ENCODE measurements at places on chromosomes 1 and 21.
A peak's percentile ranks its signal among the peaks of the same experiment; 100 is the strongest.

DNA sequence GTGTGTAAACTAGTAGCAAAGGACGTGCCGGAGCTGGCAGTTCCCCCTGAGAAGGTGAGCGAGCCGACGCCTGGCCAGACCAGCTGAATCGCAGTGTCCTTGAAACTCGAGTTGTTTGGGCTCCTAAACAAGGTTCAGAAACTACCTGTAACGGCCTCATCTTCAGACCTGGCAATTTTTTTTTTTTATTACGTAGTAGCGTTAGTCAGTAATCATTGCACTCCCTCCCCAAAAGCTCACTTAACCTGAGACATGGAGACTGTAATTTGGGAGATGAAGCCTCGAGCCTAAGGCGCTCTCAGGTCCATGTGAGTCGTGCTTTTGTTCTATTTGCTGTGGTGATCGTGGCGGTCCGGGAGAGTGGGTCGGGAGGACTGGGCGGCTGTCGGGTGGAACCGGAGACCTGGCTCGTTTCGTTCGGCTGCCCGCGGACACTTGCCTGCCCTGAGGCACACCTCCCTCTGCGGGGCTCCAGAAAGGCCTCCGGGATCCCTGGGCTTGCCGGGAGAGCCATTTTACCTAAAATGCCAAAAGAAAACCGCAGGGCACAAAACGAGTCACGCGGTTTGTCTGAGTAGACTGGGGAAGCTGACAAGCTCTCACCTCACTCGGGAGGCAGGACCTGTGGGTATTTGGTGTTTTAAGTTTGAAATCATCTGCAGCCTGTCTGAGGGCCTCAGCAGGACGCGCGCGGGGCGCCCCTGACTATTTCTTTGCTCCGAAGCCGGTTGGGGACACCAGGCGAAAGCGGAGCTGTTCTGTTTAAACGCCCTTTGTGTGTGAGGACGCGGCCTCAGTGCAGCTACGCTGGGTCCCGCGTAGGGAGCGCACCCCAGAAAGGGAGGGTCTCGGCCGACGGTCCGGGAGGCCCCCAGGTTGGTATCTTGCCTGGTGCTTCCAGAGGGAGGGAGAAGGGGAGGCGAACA lies 722 bp downstream of the LHX8 start:
- no peak for DNase-seq

GRCh38 chr1:74641161-74641560 lies 32.4 kb downstream of the ERICH3 start:
- DNase-seq, result no peak

GRCh38 chr1:63327417-63328054 lies 5.2 kb downstream of the FOXD3 start:
- peak; percentile 11 for DNase-seq

- no peak for DNase-seq
Observed at GRCh38 chr1:169906938-169907337, 13.2 kb upstream of the SCYL3 start.

DNA sequence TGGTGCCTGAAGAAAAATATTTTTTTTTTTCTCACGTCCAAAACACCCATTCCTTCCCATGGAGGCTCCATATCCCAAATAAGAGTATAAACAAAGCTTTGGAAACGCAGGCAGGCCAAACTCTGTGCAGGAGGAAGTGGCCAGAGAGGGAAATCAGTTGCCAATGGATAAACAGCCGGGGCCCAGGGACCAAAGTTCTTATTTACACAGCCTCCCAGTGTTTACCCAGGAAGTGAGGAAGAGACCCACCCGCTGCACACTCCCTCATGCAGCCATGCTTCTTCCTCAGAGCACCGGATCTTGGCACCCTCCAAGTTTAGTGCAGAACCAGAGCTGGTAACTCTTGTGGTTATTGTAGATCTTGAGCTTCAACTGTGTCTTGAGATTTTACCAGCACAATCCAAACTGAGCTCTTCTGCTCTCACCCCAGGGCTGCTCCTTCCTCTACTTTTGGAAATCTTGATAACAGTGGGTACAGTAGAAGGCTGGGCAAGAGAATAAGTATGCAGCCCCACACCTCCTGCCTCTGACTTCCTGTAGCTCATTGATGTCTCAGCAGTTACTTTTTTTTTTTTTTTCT lies 14.2 kb downstream of the MARCKSL1 start:
- no peak for DNase-seq

GRCh38 chr1:19197845-19198244 lies 12.2 kb downstream of the UBR4 start:
- DNase-seq, result no peak

GRCh38 chr1:95233319-95233736 lies 682 bp upstream of the RWDD3 start:
- peak; percentile 35 for DNase-seq

DNA sequence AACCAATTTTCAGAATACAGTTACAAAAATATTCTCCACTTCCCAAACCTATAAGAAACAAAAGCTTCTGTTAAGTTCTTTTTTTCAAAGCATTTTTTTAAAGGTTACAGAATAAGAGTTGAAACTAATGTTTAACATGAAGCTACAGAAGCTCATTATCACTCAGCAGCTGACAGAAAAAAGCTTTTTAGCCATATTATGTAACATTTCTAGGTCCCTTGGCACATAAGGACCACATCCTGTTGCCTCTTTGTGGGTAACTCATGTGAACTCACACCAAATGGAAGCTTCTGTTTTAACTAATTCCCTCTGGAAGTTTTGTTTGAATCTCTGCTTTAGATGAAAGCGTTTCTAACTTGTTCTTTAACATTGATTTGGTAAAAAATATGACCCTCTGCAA lies 242.5 kb upstream of the TMPRSS15 start:
- DNase-seq, result no peak

- DNase-seq, result no peak
Observed at GRCh38 chr1:159084152-159084551, 7.6 kb upstream of the AIM2 start.

- DNase-seq, result peak; percentile 87
Observed at GRCh38 chr1:222817529-222817928, 2.7 kb downstream of the DISP1 start.

GRCh38 chr1:42128499-42128898 lies 24.7 kb upstream of the GUCA2B start:
- DNase-seq, result no peak

- no peak for DNase-seq
Observed at GRCh38 chr1:223198628-223198965, 55.5 kb upstream of the TLR5 start.

DNA sequence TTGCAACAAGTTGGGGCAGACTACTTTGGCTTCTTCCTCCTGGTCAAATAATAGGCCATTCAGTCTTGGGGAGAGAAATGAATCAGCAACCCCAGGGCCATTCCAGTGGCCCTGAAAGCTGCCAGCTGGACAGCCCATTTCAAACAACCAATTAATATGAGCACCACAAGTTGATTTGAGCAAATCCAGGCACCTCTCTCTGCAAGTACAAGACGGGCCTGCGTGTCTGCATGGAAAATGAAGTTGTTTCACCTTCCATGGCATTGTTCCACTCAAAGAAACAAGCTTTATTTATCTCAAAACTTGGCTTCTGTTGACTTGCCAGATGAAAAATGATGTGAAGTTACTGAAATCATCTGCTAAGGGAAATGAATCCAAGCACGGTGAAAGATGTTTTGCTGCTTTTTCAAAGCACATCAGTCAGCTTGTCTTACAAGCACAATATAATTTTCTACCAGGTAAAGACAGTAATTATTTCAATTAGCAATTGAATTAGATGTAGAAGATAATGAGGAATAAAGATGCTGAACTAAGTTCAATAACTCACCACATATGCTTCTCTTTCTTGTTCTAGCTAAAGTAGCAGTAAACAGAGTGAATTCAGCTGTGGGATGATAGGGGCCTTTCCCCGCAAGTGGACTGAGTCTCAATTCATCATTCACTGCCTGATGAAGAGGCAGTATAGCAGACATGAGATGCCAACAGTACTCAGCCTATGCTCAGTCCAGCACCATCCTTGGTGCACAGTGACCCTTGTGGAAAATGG lies 95.2 kb upstream of the SSX2IP start:
- DNase-seq, result no peak

GRCh38 chr1:198846556-198846955 lies 207.7 kb downstream of the PTPRC start:
- DNase-seq, result no peak

DNA sequence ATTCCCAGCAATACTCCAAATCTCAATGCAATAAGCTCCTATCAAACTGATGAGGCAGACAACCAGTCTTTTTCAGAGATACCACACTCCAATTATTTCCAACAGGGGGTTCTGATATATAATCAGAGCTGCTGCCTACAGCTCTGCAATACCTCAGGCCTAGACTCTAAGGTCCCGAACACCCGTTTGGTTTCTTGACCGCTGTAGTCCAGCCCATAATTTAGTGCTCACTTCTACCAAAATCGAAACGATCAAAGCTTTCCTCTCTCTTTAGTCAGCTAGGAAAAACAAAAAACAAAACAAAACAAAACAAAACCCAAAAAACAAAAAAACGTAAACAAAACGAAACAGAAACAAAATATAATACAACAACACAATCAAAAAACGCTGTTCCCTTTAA lies 453.0 kb downstream of the NEGR1 start:
- no peak for DNase-seq

DNA sequence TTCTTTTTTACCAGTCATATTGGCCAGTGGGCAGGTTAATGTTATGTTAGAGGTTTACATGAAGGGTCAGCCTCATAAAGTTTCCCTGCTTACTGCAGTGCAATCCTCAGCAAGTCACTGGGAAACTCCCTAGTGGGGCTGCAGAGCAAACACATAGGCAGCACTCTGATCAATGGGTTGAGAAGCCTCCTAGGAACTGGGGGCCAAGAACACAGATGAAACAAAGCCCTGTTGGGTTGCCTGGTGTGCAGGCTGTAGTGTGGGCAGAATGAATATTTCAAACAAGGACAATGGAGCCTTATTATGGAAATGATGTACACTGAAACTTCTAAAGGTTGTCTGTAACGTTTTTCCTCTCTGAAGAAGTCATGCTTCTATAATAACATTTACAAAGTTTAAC lies 431.6 kb upstream of the PTBP2 start:
- no peak for DNase-seq

GRCh38 chr21:34999397-34999941 lies 49.6 kb downstream of the RUNX1 start:
- no peak for DNase-seq

GRCh38 chr1:23555986-23556634 lies 3.2 kb downstream of the ID3 start:
- no peak for DNase-seq

DNA sequence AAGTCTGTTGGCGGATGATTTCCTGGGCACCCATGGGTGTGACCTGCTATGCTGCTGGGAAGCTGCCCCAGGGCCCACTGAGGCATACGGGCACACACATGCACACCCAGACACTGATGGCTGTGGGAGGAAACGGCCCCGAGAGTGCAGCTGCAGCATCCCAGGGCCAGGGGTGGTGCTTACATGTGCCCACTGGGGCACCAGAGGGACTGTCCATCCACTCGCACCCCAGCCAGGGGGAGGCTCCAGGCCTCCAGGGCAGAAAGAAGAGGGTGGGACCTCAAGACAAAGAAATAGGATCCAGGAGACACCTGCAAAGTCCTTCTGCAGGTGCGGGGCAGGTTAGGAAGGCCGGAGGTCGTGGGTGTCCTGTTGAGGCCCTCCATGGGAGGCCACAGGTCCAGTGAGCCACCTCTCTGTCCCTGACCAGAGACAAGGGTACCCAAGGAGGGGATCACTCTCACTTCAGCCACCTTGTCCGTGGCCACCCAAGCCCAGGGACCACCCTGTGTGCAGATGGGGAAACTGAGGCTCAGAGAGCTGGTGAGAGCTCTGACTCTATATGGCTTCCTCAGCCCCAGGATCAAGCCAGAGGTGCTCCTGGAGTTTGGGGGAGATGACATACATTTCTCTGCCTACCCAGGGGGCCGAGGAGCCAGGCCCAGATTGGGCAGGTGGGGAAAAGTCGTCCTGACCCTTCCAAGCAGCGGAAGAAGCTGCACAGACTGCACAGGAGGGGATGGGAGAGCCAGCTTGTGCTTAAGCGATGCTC lies 57.1 kb downstream of the WNT9A start:
- no peak for DNase-seq

DNA sequence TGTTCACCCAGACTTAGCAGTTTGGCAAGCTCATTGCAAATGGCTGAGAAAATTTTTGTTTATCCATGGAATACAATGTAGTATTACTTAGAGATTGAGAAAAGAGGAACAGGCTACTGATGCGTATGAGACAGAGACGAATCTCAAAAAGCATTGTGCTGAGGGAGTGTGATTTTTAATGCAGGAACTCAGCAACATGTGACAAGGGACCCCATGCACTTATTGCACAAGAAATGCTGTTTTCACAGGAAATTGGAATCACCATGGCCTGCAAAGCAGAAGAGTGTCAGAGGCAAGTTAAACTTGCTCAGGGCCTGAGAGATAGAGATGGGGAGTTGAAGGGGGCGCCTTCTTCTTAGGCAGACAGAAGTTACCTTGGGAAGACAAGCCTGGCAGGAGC lies 32.6 kb upstream of the TLR5 start:
- no peak for DNase-seq

GRCh38 chr21:45291613-45292398 lies 4.1 kb upstream of the POFUT2 start:
- no peak for DNase-seq

DNA sequence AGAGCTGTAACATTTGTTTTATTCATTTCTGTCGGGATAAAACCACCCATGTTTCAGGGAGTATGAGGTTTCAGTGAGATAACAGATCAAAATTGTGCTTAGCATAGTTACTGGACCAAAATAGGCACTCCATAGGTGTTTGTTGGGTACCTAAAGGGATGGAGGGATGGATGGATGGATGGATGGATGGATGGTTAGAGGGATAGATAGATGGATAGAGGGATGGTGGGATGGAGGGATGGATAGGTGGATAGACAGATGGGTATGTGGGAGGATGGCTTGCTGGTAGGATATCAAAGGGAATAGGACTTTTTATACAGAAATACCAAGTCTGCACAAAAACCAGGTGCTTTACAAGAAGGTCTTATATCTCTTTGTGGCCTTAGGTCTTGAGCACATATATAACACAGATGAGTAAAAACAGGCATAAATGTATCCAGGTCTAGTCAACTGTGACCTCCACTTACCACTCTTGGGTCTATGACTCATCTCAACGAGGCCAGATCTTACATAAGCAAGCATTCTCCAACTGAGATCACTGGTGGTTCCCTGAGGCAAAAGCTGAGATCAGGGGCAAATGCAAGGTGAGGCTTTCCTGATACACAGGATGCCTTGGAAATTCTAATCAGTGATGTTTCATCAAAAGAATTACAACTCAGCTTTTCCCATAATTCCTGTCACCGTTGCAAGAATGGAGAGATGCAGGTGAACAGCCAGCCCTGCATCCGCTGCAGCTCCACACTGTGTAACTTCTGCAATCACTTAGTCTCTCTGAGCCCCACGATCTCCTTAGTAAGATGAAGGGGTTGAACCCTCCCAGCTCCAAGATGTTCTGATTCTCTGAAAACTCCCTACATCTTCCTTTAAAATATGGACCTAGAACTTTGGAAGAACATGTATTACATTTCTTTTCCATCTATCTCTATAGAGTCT lies 32.0 kb downstream of the PTAFR start:
- peak; percentile 70 for DNase-seq

- DNase-seq, result no peak
Observed at GRCh38 chr1:209534496-209535250, 48.8 kb upstream of the CAMK1G start.
